NCI-H1694 (cell line): ENCODE measurements at places on chromosomes 16 and 17.

DNA sequence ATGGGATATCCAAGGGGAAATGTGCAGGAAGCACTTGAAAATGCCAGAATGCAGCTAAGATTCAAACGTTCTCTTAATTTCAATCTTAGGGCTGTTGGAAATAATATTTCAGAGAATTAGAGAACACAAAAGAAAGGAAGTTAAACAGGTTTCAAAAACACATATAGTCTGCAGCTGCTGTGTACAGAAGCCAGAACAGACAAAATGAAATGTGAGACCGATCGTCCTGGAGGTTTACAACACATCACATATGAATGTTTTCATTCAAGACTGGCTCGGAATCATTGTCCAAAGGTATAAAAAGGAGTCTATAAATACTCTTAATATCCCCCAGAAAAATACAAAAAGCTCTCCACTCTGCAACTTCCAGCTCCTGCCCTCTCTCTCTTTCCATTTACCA is 14.3 kb downstream of the CYTH1 start:
- DNase-seq, result no peak

DNA sequence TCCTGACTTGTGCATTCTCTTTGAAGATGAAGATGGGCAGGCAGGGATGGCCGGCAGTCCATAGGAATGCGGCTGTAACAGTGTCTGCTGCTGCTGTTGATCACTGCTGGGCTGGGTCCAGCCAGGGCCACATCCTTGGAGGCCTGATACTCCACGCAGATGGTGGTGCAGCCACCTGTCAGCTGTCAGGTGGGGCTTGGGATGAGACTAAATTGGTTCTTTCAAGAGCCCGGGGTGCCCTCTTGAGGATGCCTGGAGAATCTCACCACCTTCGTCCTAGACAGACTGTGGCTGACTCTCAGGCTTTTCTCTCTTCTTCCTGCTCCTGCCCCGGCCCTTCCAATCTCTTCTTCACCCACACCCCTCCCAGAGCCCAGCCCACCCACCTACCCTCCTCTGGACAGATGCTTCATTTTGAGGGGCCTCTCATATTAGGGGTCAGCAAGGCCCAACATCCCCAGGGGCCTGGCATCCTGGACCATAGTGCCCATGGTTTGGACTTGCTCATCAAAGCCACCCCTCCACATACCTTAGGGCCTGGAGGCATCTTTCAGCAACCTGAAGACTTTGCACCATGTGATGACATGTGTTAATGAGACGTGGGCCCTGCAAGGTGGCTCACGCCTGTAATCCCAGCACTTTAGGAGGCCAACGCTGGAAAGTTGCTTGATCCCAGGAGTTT is 19.1 kb downstream of the OSBPL7 start:
- DNase-seq, result peak; percentile 72

- DNase-seq, result no peak
Observed at GRCh38 chr16:68426347-68426652, 22.0 kb downstream of the SMPD3 start.

- no peak for DNase-seq
Observed at GRCh38 chr16:57810197-57811031, 8.1 kb upstream of the KIFC3 start.

- DNase-seq, result no peak
Observed at GRCh38 chr16:86679490-86679889, 101.1 kb downstream of the FOXL1 start.

DNA sequence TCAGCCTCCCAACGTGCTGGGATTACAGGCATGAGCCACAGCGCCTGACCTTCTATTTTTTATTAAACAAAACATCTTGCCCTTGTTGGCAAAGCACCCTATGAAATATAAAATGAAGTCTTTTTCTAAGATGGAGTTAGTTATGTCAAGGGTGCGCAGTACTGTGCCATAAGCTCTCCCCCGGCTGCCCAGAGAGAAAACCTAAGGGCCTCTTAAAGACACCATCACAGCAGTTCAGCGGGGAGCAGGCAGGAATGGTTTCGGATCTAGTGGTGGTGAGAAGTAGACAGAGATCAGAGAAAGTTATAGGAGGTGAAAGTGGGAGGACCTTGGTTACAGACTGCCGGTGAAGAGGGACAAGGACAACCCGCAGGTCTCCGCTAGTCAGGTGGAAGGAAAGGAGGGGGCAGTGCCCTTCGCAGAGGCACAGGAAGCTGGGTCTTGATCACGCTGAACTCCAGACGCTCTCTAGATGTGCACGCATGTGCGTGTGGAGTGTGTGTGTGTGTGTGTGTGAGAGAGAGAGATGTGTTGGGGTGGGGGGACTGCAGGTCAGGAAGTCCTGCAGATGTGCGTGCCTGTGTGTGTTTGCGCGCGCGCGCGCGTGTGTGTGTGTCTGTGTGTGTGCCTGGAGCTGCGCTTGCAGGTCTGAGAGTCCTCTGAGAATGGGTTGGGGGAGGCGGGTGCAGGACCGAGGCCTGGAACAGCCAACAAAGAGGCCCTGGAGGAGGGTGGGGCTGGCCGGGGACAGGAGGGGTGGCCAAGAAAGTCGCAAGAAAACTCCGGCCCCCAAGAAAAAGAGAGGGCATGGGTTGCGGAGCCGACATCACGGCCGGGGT is 748 bp upstream of the CMTM3 start:
- peak; percentile 14 for DNase-seq

GRCh38 chr16:85309656-85310587 is 197.7 kb upstream of the CIBAR2 start:
- no peak for DNase-seq

DNA sequence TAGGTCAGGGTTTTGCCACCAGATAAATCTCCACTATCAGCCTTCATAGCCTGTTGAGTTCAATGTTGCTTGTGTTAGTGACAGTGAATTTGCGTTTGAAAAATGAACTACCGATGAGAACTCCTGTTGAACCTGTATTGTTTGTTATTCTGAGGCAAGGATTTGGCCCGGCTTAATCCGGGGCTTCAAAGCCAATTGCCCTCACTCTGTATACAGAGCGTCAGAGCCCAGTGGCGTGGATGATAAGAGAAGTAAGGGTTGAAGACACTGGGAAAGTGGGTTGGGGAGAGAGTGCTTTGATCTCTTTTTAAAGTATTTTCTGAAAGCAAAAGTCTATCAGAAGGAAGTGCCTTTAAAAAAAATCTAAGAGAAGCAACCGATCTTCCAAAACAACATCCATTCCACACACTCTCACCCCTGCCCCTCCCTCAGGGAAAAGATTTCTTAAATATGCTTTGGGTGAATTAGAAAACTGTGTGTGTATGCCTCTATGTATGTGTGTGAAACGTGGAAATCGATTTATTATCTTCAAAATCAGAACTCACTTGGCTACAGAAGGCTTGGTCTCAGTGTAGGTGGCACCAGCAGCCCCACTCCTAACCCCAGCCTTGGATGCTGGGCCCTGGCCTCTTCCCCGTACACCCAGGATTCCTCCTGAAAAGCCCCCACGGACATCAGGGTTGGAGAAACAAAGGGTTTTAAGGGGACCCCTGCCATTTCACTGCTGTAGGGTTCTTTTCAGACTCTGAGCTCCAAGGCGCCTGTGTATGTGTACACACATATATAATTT is 8.8 kb downstream of the TBX4 start:
- no peak for DNase-seq

DNA sequence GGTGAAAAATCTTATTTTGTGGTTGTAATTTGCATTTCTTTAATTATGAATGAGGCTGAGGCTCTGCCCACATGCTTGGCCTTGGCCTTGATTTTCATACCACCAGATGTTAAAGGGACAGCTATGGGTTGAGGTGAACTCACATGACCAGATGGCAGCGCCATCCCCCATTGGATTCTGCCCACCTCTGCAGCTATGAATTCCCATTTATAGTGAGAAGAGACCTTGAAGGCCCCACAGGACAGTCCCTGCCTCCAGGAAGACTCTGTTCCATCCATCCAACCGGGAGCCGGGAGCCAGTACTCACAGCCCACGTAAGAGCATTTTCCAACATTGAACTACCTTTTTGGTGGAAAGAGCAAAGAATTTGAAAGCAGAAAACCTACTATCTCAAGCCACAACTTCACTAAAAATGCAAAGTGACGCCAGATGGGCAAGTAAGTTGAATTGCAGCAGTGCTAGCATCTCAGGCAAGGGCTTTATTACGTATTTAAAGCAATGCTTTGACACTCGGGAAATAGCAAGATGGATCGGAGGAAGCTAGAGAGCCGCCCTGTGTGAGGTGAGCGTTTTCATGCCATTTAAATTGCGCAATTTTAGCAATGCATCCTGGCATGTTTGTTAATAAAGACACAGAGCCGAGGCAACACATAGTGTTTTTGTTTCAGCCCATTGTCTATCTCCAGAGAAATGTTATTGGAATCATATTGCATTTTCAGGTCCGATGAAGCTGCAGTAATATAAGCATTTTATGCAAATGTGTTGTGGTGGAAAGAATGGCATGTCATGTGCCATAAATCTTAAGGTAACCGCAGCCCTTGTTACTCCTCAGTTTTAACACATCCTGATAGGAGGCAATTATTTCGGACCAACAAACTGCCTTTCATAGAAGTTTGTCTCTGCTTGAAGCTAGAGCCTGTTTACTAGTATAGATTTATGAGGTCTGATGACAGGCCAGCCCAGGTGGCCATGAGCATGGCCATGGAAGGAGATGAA is 273.4 kb upstream of the TNRC6C start:
- no peak for DNase-seq

DNA sequence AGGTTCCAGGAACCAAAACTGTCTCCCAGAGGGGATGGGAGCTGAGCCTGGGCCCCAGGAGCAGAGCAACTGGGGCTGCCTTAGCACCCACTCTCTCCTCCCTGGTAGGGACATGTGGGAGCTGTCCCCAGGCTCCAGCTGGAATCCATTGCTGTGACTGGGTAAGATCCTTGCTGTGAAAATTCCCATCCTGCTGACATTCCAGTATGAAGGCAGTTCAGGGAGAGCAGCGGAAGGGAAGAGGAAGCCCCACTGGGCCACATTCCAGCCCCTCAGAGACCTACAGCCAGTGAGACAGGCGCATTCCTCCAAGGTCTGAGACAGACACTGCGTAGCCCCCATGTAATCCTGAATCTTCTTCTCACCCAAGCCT is 24.2 kb downstream of the MYO18A start:
- DNase-seq, result no peak

- no peak for DNase-seq
Observed at GRCh38 chr16:20803192-20803560, 3.1 kb downstream of the ERI2 start.

DNA sequence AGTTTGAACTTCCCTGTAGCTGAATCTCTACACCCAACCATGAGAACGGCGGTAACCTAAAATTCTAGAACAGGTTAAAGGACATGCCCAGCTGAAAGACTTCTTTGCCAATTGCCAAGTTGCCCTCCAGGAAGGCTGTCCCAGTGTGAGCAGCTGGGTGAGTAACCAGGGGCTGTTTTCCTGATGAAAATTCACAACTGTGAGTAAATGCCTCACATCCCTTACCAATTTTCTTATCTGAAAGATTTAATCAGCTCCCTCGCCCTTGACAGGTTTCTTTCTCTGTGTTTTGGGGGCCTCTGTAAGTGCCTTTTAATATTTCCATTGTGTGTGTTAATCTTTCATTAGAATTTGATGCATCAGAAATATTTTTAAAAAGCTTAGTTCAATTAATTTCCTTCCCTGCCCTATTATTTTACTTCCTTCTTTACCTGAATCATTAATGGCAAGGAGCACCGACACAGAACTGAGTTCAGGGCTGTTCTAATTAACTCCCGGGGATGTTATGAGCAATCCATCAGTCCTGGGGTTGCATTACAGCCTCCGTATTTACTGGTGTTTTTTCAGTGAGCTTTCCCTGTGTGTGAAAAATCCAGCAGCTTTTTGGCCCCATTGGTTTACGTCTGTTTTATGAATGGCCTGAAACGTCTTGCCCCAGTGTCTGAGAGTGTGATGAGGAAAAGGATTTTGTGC is 152.9 kb downstream of the CLEC16A start:
- DNase-seq, result no peak

GRCh38 chr17:68820825-68821481 is 134.2 kb downstream of the ABCA8 start:
- DNase-seq, result no peak

- DNase-seq, result no peak
Observed at GRCh38 chr17:57634713-57635465, 110.2 kb downstream of the CCDC182 start.

GRCh38 chr16:9378876-9379275 is 287.4 kb downstream of the HAPSTR1 start:
- no peak for DNase-seq

- DNase-seq, result no peak
Observed at GRCh38 chr17:39483506-39483905, 22.2 kb downstream of the CDK12 start.

- DNase-seq, result no peak
Observed at GRCh38 chr17:80644536-80644935, 99.9 kb downstream of the RPTOR start.

GRCh38 chr16:14640538-14640937 is 7.8 kb downstream of the BFAR start:
- DNase-seq, result no peak

- no peak for DNase-seq
Observed at GRCh38 chr17:7651097-7651664, 455 bp downstream of the ATP1B2 start.

GRCh38 chr17:13599864-13600263 is 1.9 kb downstream of the HS3ST3A1 start:
- no peak for DNase-seq

DNA sequence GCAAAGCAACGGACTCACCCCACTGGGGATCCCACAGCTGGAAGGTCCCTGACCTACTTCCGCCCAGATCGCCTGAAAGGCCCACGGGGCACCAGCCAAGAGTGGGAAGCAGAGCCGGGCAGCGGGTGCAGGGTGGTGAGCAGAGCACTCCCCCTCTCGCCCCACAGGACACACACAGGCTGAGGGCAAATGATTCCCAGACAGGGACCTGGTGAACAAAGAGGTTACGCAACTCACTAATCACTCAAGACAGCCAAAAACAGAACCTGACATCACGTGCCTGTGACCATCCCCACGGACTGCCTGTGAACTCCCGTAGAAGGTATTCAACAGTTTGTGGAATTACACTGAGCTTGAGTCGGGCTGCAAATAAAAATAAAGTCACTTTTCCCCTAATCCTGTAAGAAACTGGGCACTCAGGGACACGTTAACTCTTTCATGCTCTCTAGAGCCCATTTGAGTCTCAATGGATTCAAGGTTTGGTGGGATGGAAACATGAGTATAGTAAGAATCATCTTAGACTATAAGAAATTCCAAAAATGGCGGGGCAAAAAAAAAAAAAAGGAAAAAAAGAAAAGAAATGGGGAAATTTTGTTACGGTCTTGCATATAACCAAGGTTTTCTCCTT is 396.1 kb downstream of the SOX9 start:
- no peak for DNase-seq
